ENCODE measurements at places on chromosomes 2 and 18.

GRCh38 chr18:57258131-57258777, 94.1 kb upstream of the ST8SIA3 start:
- no peak for DNase-seq

GRCh38 chr18:44714376-44714775, 33.7 kb downstream of the SETBP1 start:
- DNase-seq, result no peak

- DNase-seq, result no peak
These were observed 218.8 kb downstream of the BCL11A start for GRCh38 chr2:60334610-60335009.

GRCh38 chr2:62705859-62706720, 577 bp downstream of the EHBP1 start:
- peak; percentile 65 for DNase-seq

DNA sequence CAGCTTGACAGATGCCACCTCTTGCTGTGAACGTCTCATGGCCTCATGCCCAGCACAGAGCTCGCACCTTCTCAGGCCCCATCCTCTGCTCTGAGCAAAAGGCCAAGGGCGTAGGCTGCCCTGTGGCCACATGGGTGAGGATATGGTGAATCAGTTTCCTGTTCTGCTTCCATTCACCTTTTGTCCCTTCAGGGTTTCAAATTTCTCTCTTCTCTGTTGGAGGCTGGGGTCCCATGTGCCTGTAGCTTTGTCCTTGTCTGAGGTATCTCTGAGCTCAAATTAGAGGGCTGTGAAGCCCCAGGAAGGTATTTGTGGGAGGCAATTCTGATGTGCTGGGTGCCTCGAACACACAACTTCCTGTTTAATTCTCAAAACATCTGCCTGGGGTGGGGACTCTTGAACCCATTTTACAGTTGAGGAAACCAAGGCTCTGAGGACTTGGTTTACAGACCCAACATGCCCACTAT, 29.0 kb downstream of the ZAP70 start:
- DNase-seq, result no peak

- DNase-seq, result no peak
These were observed 5.5 kb downstream of the IHH start for GRCh38 chr2:219054956-219055903.

GRCh38 chr2:150909613-150910012, 352.1 kb downstream of the RBM43 start:
- DNase-seq, result no peak

DNA sequence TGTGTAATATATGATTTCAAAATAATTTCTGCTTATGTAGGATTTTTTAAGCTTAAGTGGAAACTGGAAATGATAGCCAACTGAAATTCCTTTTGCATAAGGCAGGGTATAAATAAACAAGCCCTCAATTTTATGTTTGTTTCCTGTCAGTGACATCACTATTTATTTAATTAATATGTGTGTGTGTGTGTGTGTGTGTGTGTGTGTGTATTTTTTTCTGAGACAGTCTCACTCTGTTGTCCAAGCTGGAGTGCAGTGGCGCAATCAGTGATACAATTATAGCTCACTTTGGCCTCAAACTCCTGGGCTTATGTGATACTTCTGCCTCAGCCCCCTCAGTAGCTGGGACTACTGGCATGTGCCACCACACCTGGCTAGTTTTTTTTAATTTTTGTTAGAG, 29.3 kb upstream of the CYP20A1 start:
- DNase-seq, result no peak

GRCh38 chr2:171516793-171517192, 5.5 kb upstream of the CYBRD1 start:
- DNase-seq, result no peak

- DNase-seq, result no peak
These were observed 65.2 kb downstream of the BCL11A start for GRCh38 chr2:60488291-60488690.

GRCh38 chr2:30323499-30323898, 92.2 kb downstream of the LBH start:
- DNase-seq, result no peak

GRCh38 chr2:43560231-43560547, 35.6 kb downstream of the THADA start:
- DNase-seq, result no peak

DNA sequence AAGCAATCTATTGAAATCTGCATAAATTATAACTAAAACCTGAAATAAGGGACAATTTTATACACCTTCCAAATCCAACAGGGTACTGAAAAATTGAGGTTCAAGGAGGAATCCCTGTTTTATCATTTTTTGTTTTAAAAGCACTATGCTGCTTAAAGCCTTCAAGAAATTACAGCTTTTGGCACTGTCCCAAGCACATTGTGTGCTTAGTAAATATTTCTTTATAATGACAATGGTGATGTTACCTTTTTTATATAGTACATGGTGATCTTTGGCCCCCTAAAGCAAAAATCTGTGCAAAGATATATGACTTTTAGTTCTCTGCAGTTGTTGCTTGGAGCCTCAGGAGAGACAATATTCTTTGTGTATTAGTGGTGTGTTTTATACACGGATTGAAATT, 71.6 kb upstream of the EFEMP1 start:
- DNase-seq, result no peak

GRCh38 chr2:207082619-207083018, 83.1 kb downstream of the KLF7 start:
- no peak for DNase-seq

DNA sequence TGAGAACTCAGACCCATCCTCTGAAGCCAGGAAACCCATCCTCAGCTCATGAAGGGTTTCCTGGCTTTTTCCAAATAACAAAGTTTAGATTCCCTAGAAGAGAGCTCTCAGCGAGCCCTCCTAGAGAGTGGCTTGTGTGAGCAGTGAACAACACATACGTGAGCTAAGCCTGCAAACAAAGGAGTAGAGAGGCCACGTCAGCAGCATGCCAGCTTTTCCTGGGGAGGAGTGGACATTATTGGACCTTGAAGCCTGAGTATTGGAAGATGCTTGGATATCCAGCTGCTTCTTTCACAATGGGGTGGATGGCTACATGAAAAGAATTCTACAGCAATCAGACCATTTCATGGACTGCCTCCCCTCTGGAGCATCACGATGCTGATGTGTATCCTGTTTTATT, 21.1 kb downstream of the KIF5C start:
- no peak for DNase-seq

DNA sequence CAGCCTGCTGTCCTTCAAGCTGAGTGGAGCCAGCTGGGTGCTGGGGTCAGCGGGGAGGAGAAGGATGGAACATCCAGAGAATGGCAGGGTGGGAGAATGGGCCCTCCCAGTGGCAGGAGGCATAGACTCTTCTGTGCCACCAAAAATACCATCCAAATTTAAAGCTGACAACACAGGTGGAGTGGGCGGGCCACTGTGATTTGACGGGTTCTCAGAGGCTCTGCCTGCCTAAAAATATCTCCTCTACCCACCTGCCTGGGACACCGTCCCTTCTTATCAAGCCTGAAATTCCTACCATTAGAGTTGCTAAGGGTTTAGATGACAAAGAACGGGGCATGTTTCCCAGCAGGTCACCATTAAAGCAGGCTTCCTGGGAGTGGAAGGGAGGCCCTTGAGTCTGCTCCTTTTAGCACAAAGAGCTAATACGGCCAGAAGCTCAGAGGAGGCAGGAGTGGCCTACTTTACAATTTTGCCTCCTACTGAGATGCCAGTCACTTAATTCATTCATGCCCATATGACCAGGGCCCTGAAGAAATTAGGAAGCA, 19.8 kb upstream of the MARCHF4 start:
- no peak for DNase-seq

- peak; percentile 44 for DNase-seq
These were observed 17.6 kb downstream of the MRPL35 start for GRCh38 chr2:86216575-86217555.

GRCh38 chr2:62525549-62526269, 19.7 kb upstream of the TMEM17 start:
- no peak for DNase-seq

GRCh38 chr18:34038086-34038485, 186.6 kb downstream of the NOL4 start:
- no peak for DNase-seq

DNA sequence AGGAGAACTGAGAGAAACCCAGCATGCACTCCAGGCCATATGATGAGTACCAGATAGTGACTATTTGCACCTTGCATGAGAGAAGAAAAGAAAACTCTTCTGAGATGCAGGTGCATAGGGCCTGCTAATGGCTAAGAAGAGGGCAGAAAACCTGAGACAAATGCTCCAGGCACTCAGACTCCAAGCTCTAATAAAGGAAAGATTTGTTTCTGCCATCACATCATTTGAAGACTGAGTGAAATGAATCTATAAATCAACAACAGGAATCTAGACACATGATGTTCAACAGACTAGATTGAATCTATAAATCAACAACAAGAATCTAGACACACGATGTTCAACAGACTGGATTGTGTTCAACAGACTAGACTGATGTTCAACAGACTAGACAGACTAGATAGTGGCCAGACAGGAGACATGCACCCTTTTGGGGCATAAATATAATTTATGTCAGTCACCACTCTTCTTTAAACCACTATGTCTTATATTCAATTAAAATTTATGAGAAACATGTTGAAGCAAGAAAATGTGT, 482.7 kb upstream of the UBE2E3 start:
- no peak for DNase-seq

DNA sequence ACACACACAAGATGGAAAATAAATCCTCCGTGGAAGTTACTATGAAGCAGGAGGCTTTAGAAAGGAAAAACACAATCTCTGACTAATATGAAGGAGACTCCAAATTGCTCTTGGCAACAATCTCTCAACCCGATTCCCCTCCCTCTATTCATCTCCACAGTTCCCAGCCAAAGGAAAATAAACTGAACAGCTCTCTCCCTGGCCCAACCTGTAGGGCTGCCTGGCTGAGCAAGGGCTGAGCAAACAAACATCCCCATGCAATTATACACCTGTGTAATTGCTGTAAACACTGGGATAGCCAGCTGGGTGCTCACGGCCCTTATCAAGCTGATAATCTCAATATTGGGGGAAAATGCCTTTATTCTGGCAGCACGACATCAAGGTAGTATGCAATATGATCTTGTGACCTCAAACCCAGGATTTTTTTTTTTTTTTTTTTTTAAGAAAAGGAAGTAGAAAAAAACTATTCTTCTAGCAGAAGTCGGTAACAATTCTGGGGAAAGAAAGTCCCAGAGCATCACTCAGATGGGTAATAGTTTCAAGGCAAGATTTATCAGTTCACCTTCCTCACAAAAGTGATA, 203.3 kb upstream of the SMAD2 start:
- DNase-seq, result no peak

- DNase-seq, result no peak
These were observed 20.0 kb downstream of the SETBP1 start for GRCh38 chr18:44700652-44701051.

DNA sequence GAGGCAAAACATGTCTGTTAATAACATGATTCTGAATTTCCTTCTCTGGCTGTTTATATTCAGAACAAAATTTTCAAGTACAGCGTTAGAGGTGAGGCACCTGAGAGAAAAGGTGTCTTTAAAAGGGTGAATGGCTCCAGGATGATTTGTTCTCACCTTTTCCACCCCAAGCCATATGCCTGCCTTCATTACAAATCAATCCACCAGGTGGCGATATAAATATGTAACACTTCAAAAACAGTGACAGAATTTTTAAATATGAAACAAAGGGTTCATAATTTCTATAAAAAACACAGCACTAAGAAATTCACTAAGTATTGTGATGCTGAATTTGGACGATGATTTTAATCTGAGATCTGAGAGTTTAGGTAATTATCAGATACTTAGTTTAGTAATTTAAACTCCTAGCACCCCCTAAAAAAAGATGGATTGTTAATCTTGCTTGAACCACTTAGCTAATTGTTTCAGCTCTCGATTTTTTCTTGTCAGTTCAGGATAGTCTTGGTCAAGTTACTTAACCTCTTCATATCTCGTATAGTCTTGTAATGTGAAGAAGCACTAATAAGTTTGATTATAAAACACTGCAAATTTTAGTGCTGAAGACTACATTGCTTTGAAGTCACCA, 528.8 kb downstream of the CPS1 start:
- peak; percentile 3 for DNase-seq

DNA sequence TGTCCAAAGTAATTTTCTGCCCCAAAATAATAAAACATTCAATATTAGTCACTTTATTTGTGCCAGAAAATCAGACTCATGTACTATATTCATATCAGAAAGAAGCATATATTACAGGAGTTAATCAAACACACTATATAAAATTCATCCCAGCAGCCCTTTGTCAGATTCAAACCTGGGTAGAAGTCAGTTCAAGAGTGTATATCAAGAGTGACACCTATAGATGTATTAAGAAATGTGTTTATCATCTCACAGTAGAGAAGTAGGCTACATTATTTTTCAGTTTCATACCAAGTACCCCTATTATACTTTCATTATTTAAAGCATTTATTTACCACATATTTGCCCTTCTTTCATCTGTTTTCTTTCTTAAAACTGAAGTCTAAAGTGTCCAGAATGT, 193.2 kb upstream of the DDX18 start:
- DNase-seq, result no peak

DNA sequence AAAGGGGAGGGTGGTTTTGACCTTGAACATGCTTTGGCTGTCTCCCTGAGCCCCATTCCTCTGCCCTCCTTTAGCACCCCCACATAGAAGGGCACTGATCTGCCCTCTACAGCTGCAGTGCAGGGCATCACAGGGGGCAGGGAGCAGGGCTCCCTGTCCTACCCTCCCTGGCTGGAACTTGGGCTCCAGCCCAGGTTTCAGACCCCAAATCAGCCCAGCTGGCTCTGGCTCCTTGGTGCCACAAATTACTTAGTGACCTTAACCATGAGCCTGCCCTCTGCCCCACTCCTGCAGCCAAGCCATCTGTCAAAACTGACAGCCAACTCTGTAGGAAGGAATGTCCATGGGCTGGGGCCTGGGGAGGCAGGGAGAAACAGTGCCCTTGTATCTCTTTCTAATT, 105.6 kb downstream of the MAPK4 start:
- DNase-seq, result no peak

GRCh38 chr18:63366213-63367052, 573 bp downstream of the KDSR start:
- DNase-seq, result peak; percentile 47

- no peak for DNase-seq
These were observed 10.7 kb downstream of the ACP1 start for GRCh38 chr2:275466-275865.

- DNase-seq, result no peak
These were observed 121.9 kb downstream of the HDAC4 start for GRCh38 chr2:239278941-239279365.

GRCh38 chr18:37207343-37207742, 358.3 kb downstream of the CELF4 start:
- no peak for DNase-seq

DNA sequence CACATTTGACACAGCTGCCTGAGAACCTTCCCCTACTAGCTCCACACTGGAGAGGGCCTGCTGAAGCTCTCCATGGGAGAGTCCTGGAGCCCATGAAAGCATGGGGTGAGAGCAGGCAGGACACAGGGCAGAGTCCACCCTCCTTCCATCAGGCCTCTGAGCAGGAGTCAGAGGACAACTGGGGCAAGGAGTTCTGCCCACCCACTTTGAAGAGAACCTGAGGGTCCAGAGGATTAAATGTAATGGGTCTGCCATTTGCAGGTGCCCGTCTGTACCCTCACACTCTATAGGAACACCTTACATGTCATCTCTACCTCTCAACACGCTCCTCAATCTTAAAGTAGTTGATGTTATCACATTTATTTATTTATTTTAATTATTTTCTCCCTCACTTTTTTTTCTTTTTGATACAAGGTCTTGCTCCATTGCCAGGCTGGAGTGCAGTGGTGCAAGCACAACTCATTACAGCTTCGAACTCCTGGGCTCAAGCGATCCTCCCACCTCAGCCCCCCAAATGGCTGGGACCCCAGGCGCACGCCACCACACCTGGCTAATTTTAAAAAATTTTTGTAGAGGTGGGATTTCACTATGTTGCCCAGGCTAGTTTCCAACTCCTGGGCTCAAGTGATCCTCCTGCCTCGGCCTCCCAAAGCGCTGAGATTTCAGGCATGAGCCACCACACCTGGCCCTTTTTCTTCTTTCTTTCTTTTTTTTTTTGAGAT, 10.2 kb downstream of the ADRA2B start:
- no peak for DNase-seq
